ENCODE measurements at places on chromosomes 6 and 20. TPM values are rescaled to one million over a fixed set of nuclear protein-coding genes. Genes with fewer than 3 reads are reported as not detected.

DNA sequence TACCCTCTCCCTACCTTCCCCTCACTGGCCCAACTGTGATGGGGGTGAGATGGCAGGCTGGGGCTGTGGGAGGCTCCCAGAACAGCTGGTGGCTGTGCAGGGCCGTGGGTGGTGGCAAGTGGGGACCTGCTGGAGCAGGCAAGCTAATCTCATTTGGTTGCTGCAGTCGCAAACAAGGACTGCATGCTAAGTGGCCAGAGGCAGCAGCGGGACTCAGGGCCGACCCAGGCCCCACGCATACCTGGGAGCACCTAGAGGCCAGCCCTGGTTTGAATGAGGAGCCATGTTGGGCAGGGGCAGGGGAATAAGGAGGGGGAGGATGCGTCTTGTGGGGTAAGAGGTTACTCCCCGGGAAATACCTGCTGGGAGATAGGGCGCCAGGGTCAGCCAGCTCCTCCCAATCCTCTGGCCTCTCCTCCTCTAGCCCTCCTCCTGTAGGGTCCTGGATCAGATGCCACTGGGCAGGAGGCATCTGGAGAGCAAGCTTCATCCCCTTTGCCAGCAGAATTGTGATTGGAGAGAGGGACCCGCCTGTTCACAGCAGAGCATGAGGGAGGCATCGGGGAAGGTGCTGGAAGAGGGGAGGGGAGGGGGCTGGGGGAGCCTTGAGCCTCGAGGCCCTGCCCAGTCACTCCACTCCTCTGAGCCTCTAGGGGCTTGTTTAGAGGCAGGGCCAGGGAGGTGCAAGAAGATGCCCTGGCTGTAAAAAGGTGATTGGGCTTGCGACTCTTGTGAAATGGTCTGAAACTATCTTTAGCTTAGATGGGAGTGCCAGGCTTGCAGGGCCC is 24.3 kb upstream of the CDH22 start:
- no peaks in the 10 kb centered on the region for H3K36me3 ChIP-seq
- peaks cover 17% of the 10 kb centered on the region for H3K27me3 ChIP-seq
- DNase-seq = no peak
- no peaks in the 10 kb centered on the region for H3K4me1 ChIP-seq

RFX6 gene
- not detected for total RNA-seq

PRRT1 gene
- 0.17 TPM for total RNA-seq

TCP11 gene
- not detected for total RNA-seq

- no peaks in the 10 kb centered on the region for H3K36me3 ChIP-seq
- H3K27ac ChIP-seq = no peak overlapping the region
- H3K27me3 ChIP-seq = peaks cover 5% of the 10 kb centered on the region
- H3K4me1 ChIP-seq = peaks cover 30% of the 10 kb centered on the region
- H3K4me3 ChIP-seq = no peak overlapping the region
Observed at GRCh38 chr20:25251019-25251418, 3.1 kb downstream of the PYGB start.

GRCh38 chr6:64335195-64335594 is 699.6 kb downstream of the PHF3 start:
- no peak overlapping the region for H3K27ac ChIP-seq
- peaks cover 19% of the 10 kb centered on the region for H3K36me3 ChIP-seq
- H3K27me3 ChIP-seq = no peaks in the 10 kb centered on the region
- H3K4me3 ChIP-seq = no peak overlapping the region

- DNase-seq = no peak
- H3K27me3 ChIP-seq = peaks cover 54% of the 10 kb centered on the region
- no peak overlapping the region for H3K27ac ChIP-seq
Observed at GRCh38 chr20:46269372-46269771, 38.9 kb downstream of the CDH22 start.

C6orf141 gene
- total RNA-seq = not detected

TOX2 gene
- 4.0 TPM for total RNA-seq

DNA sequence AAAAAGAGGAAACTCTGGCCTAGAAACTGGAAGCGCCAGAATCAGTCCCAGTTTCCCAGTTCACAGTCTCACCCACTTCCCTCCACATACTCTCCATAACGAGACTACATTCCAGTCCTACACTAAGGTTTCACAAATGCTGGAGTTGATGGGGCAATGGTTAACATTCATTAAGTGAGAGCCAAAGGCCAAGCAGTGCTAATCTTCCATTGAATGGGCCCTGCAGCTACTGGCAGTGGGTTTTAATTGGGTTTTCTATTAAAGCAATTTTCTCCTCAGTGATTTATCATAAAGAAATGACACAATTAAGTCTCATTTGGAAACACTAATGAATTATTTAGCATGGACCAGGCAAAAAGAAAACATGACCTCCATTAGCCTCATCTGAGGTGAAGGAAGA is 20.8 kb upstream of the NRSN1 start:
- no peak overlapping the region for H3K27ac ChIP-seq
- no peak for DNase-seq
- no peaks in the 10 kb centered on the region for H3K27me3 ChIP-seq
- no peaks in the 10 kb centered on the region for H3K4me1 ChIP-seq
- no peaks in the 10 kb centered on the region for H3K36me3 ChIP-seq

DNA sequence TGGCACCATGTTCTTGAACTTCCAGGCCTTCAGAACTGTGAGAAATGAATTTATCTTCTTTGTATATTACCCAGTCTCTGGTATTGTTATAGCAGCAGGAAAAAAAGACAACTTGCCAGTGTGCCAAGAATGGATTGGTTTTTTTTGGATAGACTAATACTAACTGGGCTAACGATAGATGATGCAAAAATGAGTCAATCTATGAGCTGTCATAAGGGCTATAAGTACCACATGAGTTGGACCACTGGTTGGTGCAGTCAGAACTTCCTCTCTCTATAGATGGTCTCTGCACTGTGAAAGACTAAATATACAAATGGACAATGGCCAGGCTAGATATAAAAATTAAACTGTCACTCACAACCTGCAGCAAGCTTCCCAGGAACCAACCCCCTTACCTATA is 87.6 kb upstream of the COL21A1 start:
- H3K27me3 ChIP-seq = no peaks in the 10 kb centered on the region
- DNase-seq = no peak
- H3K27ac ChIP-seq = no peak overlapping the region
- no peak overlapping the region for H3K4me3 ChIP-seq
- H3K4me1 ChIP-seq = no peaks in the 10 kb centered on the region

GRCh38 chr6:84282550-84282949 is 55.1 kb upstream of the CEP162 start:
- H3K27ac ChIP-seq = no peak overlapping the region
- H3K4me1 ChIP-seq = no peaks in the 10 kb centered on the region
- DNase-seq = no peak
- no peak overlapping the region for H3K4me3 ChIP-seq
- H3K36me3 ChIP-seq = no peaks in the 10 kb centered on the region

FAM162B gene
- not detected for total RNA-seq

- H3K4me3 ChIP-seq = no peak overlapping the region
- no peak overlapping the region for H3K27ac ChIP-seq
- no peaks in the 10 kb centered on the region for H3K4me1 ChIP-seq
- peaks cover 10% of the 10 kb centered on the region for H3K27me3 ChIP-seq
Observed at GRCh38 chr6:6407071-6407741, 86.7 kb upstream of the F13A1 start.

TNF gene
- 320 TPM for total RNA-seq

CGAS gene
- total RNA-seq = 78.4 TPM

LSM14B gene
- total RNA-seq = 25.8 TPM

GSTA2 gene
- not detected for total RNA-seq

DNA sequence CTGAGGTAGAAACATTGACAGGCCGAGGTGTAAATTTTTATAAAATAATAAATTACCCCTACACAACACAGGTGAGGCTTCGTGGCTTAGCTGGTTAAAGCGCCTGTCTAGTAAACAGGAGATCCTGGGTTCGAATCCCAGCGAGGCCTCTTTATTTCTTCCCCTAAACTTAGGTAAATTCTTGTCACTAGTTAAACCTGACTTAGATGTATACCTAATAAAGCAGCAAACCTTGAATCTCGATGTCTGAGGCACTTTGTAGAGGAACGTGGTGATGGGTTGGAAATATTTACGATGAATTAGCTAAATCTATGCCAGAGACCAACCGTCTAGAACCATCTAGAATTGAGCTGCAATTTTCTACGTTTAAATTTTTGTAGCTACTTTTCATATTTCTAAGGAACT is 185.6 kb downstream of the OR2B2 start:
- H3K4me1 ChIP-seq = no peaks in the 10 kb centered on the region
- H3K27me3 ChIP-seq = peaks cover 53% of the 10 kb centered on the region
- H3K4me3 ChIP-seq = no peak overlapping the region
- H3K36me3 ChIP-seq = no peaks in the 10 kb centered on the region
- no peak for DNase-seq

PNPLA1 gene
- total RNA-seq = not detected

- H3K36me3 ChIP-seq = no peaks in the 10 kb centered on the region
- H3K27me3 ChIP-seq = peaks cover 27% of the 10 kb centered on the region
- H3K4me3 ChIP-seq = no peak overlapping the region
Observed at GRCh38 chr6:7742223-7742785, 16.4 kb downstream of the BMP6 start.

- no peaks in the 10 kb centered on the region for H3K4me1 ChIP-seq
- no peaks in the 10 kb centered on the region for H3K36me3 ChIP-seq
- no peaks in the 10 kb centered on the region for H3K27me3 ChIP-seq
- no peak overlapping the region for H3K27ac ChIP-seq
Observed at GRCh38 chr6:163077134-163077533, 337.4 kb upstream of the QKI start.
